CD4-positive, alpha-beta T cell treated with Interleukin-1 beta for 1 hour (primary cell): ENCODE measurements at places on chromosomes 4 and X.

DNA sequence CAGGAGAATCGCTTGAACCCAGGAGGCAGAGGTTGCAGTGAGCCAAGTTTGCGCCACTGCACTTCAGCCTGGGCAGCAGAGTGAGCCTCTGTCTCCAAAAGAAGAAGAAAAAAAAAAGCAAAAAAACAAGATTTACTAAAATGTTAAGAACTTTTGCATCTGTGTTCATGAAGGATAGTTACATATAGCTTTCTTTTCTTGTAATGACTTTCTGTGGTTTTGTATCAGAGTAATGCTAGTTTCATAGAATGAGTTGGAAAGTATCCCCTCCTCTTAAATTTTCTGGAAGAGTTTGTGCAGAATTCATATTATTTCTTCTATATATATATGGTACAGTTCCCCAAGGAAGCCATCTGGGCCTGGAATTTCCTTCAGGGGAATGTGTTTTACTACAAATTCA, 17.0 kb upstream of the GRIPAP1 start:
- DNase-seq, result no peak

- DNase-seq, result no peak
Observed at GRCh38 chr4:175705407-175705806, 106.7 kb downstream of the GPM6A start.

- no peak for DNase-seq
Observed at GRCh38 chr4:8050555-8051206, 107.9 kb downstream of the ABLIM2 start.

GRCh38 chrX:27380163-27380845, 82.8 kb downstream of the PPP4R3C start:
- no peak for DNase-seq

DNA sequence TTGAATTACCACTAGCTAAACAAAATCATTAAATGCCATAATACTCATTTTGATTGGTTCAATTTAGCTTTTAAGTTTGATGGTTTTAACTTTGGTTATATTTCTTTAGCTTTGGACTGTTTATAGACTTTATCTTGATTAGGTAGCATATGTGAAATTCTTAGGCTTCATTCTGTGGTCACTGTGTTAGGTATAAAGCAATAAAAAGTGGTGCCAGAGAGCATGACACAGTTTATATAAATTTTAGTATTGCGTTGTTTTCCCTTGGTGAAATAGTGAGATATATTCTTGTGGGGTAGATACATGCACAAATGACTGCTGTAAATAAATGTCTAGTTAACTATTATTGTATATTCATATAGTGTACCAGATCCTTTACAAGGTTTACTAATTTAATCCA, 474.2 kb upstream of the GRID2 start:
- no peak for DNase-seq
